ENCODE measurements at places on chromosomes 1 and 21.

GRCh38 chr1:214640431-214641213, 37.6 kb downstream of the CENPF start:
- DNase-seq, result no peak

DNA sequence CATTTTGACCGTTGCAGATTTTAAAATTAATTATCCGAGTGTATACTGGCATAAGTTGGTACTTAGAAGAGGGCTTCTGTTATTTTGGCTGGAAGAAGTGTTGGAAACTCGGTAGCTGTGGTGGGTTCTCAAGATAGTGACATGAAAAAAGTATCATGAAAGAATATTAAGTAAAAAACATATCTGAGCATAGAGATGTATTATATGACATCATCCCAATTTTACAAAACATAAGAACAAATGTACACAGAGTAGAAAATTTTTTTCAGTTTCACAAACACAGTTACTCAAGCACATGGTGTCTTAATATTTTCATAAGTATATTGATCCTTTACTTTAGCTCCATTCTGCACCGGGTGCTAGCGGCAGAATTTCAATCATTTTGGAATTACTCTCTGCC, 684 bp downstream of the IFI16 start:
- DNase-seq, result no peak

- no peak for DNase-seq
These were observed 402.9 kb downstream of the RWDD3 start for GRCh38 chr1:95636897-95637296.

DNA sequence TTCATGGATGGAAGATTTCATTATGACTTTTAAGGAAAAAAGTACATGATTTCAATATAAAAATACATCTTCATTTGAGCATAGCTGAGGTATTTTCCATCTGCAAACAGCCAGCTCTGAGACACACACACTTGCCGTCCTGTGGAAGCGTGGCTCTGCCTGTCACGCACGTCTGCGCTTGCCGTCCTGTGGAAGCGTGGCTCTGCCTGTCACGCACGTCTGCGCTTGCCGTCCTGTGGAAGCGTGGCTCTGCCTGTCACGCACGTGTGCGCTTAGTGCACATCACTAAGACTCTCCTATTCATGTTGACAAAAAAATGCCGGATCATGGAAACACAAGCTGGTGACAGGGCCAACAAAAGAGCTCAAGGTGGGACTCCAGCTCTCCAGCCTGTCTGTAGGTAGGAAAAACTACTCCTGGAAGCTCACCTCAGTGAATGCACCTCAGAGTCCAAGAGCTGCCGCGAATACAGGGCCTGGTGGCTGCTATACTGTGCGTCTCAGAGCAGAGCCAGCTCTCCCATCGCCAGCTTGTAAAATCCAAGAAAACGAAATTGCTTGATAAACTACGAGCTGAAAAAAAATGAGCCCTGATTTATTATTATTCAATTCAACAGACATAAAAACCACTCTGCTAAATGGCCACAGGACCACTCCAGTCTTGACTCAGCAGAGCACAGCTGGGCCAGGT, 69.3 kb downstream of the SLC37A1 start:
- no peak for DNase-seq

GRCh38 chr1:58580186-58580585, 3.1 kb upstream of the TACSTD2 start:
- DNase-seq, result no peak

DNA sequence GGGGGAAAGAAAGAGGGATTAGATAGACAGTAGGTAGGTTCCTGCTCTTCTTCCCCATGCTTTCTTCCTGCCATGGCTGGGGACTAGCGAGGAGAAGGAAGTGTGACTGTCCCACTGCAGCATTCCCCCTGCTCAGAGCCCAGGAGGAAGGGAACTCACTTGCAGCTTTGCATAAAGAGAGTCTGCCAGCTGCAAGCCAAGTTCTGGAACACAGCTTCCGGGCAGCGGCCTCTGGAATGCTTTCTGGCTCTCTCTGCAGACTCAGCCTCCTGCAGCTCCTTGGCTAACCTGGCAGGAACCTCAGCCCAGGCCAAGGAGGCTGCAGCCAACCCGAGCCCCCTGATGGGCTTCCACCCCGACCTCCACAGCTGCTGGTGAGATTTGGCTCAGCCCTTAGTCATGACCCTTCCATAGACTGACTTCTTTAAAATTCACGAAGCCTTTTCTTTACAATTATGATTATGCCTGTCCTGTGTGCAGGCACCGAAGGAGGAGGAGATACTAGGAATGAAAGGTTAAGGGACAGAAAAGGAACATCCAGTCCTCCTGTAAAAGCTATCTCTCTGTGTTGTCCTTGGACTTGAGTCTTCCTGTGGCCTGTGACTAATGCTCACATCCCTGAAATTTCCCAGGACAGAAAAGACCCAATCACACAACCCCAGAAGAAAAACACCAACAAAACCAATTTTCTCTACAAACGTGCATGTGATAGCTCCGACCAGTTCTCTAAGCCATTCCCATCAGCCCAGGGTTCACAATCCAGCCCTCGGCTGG, 108.2 kb upstream of the OLIG2 start:
- no peak for DNase-seq

DNA sequence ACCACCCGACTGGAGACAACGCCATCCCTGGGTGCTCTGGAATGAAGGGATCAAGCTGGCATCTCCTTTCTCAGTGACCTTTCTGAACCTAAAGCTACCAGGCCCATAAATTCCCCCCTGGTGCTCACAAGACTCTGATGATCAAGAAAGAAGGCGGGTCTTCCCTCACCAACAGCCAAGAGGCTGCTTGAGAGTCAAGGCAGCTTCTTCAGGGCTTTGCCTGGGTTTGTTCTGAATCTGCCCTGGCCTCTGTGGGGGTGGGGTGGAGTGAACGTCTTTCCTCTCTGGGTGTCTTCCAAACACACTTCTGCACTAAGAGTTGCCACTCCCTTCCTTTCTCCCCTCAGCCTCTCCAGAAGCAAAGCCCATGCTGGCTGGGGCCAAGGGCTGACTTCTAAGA, 36.1 kb downstream of the CD247 start:
- no peak for DNase-seq

DNA sequence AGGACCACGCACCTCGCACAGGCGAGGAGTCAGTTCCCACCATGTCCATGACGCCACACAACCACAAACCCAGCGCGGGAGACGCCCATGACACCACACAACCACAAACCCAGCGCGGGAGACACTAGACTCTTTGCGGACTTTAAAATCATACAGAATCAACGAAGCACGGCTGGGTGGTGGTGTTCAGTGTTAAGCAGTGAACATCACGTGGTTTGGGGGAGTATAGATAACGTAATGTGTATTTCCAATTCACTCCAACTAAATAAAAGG, 19.2 kb downstream of the PTTG1IP start:
- no peak for DNase-seq

GRCh38 chr1:237799762-237800474, 90.8 kb downstream of the ZP4 start:
- peak; percentile 91 for DNase-seq

DNA sequence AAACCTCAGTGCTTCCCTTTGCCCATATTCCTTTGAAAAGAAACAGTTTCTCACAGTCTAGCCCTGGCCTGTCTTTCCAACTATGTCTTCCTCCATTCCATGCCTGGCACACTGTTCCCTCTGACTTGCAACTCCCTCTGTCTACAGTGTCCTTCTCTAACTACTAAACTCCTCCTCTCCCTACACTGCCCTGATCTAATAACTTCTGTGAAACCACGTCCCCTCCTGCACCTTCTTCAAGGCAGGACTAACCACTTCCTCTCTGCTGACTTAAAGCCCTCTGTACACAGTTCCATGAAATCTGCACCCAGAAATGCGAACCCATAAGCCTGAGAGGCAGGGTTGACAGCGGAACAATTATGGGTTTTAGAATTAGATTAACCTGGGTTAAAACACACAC, 62.2 kb upstream of the ATP1B1 start:
- DNase-seq, result no peak

DNA sequence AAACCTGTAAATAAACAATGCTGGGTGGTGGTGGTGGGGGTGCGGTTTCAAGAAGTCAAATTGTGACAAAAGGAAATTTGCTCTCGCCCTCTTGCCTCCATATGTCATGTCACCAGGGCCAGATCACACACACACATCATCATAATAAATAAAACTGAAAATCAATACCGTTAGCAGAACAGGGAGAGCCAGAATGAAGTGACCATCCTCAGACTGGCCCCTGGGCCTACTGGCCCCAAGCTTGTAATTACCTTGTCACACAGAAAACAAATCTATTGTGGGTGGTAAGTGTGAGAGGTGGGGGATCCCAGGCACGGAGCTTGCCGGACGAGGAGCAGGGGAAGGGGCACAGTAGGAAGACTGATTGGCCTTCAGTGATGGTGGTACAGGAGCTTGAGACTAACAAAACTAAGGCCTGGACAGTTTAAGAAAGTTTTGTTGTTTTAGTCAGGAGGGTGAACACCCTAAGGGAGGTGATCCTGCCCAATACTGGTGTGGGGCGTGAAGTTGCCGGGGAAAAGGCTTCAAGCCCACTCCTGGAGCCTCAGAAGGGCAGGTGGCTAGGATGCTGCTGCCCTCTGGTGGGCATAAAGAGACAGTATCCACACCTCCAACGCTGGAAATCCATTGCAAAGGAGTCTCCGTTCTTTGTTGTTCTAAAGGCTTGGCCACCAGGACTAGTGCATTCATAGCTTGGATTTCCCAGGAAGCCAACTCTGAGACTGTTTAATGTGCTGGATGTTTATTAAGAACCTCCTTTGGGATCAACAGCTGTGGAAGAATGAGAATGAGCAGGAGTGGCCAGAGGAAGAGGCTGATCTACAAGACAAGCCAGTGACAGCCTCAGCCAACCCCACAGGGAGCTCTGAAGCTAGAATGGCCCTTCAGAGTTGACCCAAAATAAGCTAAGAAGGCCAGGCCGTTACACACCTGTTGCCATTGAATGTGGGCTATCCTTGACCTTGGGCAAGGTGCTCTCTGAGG, 8.1 kb upstream of the C1orf216 start:
- DNase-seq, result peak; percentile 78

DNA sequence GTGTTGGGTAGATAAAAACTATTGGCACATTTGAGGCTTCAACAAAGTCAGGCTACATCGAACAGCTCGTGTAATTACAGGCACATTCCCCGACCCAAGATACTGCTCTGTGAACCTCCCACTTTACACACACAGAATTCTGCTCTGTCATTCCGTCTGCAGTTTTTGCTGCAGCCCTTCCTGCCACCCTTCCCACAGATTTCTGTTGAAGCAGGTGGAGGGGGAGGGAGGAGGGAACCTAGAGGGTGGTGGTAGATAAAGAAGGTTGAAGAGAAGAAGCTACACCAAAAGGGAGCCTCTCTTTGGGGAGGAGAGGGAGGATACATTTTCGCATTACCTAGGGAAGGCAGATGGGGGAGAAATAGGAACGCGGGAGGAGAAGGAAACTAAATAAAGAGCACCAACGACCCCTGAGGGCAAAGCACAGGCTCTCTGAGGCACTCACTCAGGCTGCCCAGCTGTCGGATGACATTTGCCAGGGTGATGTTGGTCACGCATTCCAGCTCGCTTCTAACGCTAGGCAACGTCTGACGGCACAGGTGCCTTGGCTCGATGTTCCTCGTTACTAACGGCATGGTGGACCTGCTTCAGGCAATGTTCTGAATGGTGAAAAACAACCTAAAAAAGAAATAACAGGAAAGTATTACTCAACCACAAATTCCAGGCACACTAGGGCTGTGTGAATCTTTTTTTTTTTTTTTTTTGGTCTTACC, 36.0 kb downstream of the GPR3 start:
- peak; percentile 90 for DNase-seq

- peak; percentile 94 for DNase-seq
These were observed 761 bp downstream of the TNNT2 start for GRCh38 chr1:201376464-201377374.

DNA sequence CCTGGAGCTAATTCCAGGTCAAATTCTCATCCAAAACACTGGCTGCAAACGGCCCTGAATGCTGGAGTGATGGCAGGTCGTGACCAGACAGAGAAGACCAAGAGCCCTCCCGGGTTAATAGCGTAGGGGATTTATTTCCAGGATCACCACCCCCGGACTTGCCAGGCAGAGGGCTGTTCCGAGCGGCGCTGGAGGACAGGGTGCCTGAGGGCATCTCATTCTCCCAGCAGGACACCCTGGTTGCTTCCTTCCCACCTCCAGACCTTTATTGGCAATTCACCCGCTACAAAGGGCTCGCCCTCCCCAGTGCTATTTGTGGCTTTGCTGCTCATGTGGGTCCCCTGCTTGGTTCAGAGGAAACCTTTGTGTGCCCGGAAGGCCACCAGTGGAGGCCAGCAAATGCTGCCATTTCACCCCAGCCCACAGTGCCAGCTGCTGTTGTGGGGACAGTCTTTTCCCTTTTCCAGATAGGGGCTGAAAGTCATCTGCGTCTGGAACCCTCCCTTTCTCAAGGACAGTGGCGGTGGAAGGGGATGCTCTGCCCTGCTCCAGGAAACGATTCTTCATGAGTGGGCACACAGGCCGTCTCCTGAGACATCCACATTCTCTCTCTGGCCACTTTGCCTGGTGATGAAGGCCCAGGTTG, 19.0 kb upstream of the C1orf174 start:
- peak; percentile 83 for DNase-seq

DNA sequence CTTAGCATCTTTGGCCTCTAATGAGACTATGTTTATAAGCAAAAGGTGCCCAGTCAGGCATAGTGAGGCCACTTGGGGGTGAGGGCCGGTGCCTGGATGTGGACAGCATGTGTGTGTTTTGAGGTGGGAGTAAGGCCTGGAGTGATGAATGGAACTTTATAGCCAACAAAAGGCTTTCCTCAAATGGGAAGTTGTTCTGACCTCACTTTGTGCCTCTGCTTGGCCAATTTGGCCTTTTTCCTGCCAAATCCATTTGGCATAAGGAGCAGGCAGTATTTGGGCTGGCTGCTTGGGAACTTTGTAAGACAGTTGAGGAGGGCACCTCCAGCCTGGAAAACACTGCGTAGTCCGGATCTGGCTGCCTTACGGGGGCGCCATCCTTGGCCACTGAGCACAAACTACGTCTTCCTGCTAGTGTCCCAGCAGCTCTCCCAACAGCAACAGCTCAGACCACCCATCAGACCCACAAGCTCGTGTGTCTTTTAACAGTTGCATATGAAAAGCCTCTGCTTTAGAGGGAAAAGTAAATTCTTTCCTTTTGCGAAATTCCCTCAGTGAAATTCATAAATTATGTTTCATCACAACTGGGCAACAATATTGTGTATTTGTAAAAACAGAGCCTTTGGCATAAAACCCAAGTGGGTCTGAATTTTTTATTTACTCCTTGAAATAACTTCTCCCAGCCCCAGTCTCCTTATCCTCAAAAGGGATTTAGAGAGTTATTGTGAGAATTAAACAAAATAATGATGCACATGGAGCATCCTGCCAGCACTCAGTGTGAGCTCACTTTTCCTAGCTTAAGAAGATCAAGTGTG, 322.9 kb downstream of the DISC1 start:
- no peak for DNase-seq

- peak; percentile 61 for DNase-seq
These were observed 80.2 kb upstream of the GREM2 start for GRCh38 chr1:240691909-240692705.

- no peak for DNase-seq
These were observed 586.3 kb downstream of the PLA2G4A start for GRCh38 chr1:187415065-187415464.

GRCh38 chr1:245173446-245174211, 18.8 kb downstream of the KIF26B start:
- DNase-seq, result no peak
